Diencephalon (tissue), 1 donor: ENCODE measurements at places on chromosomes 13 and 19. TPM values are rescaled to one million over a fixed set of nuclear protein-coding genes. Genes with fewer than 3 reads are reported as not detected.

Gene ZNF99
- total RNA-seq, result 0.92 TPM

Gene ACTMAP
- 0.46 TPM for total RNA-seq

Gene FFAR2
- 0.23 TPM for total RNA-seq

Gene CLEC11A
- total RNA-seq, result 2.5 TPM

Gene STARD13
- 15.7 TPM for total RNA-seq

Gene RASGRP4
- 0.23 TPM for total RNA-seq

Gene LPAR2
- total RNA-seq, result 16.1 TPM

Gene PNMA8B
- total RNA-seq, result 33.0 TPM

Gene KLK2
- total RNA-seq, result not detected

Gene UBE2L5
- 0.92 TPM for total RNA-seq

Gene ZNF524
- total RNA-seq, result 3.0 TPM

Gene MAMSTR
- total RNA-seq, result 1.6 TPM

Gene SLC17A7
- 1.2 TPM for total RNA-seq

Gene CILP2
- 1.8 TPM for total RNA-seq

Gene FPR1
- total RNA-seq, result 10.6 TPM

Gene ANGPTL8
- total RNA-seq, result not detected

Gene CLEC4G
- total RNA-seq, result 0.92 TPM

Gene METTL21C
- total RNA-seq, result 0.69 TPM

Gene KATNAL1
- 62.7 TPM for total RNA-seq

Gene MAP4K1
- 1.2 TPM for total RNA-seq

Gene GZMM
- not detected for total RNA-seq

Gene RNF17
- total RNA-seq, result 1.6 TPM

Gene IGFL2
- total RNA-seq, result 0.92 TPM

Gene ZNF578
- total RNA-seq, result 32.5 TPM
